Renal cortical epithelial cell (primary cell): ENCODE measurements at places on chromosomes 6 and 20.

DNA sequence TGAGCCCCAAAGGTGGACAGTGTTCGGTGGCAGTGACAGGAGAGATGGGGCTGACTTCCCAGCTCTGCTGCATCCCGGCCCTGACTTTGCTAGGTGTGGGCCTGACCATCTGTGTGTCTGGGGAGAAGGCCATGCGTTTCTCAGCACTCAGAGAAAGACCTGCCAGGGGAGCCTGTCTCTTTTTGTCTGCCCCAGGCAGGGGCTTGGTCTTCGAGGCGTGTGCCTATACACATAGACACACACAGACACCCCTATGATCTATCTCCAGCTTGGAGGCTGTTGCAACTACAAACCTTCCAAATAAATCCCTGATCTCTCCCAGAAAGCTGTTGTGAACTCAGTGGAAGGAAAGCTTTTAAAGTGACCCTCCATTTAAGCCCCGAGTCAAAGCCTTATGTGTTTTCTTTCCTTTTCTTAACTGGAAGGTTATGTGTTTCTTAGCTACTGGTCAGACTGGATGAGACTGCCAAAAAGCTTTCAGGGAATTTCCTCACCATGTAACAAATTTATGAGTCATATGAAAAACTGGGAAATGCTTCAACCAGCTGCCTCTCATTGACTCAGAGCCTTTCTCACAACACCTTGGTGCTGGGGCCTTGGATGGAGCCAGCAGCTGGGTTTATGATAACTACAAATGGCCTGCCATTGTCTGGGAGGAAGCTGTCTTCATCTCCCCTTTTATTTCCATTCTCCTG is 102.6 kb downstream of the CDC5L start:
- peak; percentile 99 for DNase-seq

DNA sequence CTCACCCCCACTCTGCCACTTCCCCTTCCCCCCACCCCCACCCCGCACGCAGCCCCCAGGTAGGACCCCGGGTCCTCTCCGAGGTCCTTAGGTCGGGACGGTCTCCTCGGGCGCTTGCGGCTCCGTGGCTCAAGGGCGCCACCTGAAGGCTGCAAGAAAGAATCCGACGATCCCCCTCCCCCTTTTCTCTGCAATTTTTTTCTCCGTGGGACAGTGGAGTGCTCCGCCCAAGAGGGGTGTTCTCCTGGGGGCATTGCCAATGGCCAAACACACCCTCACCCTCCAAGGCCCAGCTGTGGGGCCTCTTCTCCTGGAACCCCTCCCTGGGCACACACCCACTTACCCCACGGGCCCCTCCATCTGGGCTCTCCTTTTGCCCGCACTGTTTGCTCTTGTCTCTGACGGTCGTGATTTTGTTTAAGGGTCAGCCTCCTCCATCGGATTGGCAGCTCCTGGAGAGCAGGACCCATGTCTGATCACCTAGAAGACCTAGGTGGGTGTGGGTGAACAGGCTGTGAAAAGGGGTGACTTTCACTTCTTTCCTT is 1.1 kb upstream of the TMEM74B start:
- DNase-seq, result peak; percentile 5

DNA sequence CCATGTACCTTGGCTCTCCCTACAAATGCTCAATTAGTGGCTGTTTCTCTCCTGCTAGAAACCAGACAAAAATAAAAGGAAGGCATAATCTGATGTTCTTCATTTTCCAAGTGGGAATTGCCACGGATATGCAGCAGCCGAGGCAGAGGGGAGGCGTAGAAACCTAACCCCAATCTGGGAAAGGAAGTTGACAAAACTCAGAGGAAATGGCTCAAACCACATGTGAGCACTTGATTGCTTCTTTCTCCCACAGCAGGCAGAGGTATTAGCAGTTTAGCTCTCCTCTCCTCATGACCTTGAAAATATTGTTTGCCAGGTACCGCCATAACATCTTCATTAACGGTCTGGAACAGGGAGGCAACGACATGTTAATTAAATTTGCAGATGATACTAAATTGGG is 3.8 kb upstream of the MLN start:
- DNase-seq, result no peak

- DNase-seq, result peak; percentile 31
Measured at GRCh38 chr20:11799281-11799684, 118.4 kb upstream of the BTBD3 start.

- no peak for DNase-seq
Measured at GRCh38 chr6:71083308-71083820, 126.5 kb upstream of the B3GAT2 start.

GRCh38 chr20:42125426-42125825 is 507.2 kb upstream of the CHD6 start:
- no peak for DNase-seq

- DNase-seq, result no peak
Measured at GRCh38 chr20:56698749-56699148, 69.6 kb downstream of the TFAP2C start.

DNA sequence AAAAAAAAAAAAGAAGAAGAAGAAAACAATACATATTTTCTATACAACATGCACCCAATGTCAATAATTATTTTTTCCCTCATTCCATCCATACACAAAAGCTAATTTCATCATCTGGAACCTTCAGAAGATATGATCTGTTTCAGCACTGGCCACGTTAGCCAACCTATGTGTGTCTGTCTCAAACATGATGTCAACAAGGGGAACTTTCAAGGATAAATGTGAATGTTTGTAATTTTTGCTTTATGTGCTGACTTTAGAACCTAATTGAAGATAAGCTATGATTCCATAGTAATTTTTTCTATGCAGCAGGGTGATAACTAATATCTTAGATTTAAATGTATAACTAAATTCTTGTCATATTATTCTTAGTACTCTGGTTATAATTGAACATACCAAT is 37.9 kb downstream of the IPCEF1 start:
- DNase-seq, result no peak

DNA sequence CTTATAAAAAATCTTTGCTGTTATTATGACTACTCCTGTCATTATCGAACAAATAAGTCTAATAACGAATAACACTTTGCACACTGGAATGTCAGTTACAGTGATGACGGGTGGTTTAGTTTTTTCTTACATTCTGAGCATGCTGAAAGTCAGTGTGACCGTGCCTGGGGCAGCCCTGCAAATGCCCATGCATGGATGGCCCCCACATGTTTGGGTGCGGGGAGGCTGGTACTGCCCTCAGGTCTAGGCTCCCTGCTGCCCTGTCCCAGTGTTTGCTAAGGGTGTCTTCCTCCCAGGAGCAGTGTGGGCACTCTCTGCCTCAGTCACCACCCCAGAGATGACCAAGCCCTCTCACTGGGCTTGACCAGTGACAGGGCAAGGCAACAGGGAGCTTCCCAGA is 3.0 kb downstream of the CSTL1 start:
- no peak for DNase-seq

- DNase-seq, result peak; percentile 86
Measured at GRCh38 chr6:4336778-4337442, 201.5 kb upstream of the ECI2 start.

DNA sequence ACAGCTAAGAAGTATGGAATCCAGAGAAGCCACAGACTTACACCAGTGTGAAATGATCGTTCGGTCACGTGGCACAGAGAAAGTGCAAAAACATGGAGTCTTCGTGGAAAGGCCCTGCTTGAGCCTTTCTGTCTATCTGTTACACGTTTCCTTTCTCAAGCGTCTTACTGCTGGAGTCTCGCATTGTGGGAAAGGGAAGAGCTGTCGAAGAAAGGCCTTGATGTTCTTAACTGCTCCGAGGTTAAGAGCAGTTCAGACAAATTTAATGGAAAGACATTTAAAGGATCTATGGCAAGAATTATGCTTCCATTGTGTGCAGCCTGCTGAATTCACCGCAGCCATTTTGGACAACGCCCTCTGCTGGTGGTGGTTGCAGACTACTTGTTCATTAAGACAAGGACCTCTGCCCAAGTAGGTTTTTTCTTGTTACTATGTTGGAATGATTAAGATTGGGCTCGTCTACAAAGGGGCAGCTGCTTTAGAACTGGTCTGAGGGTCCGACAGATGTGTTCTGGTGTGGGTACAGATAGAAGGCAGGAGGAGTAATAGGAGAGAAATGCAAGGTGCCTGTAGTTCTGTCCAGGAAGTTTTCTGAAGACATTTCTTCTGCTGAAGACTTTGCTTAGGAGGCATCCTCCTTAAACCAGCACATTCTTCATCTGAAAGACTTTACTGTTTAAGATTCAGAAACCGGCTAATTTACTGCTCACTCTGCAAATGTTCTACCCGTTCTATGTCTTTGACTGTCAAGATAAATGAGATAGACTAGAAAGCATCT is 24.7 kb upstream of the CCN6 start:
- peak; percentile 49 for DNase-seq

GRCh38 chr20:5689463-5689862 is 60.7 kb upstream of the SHLD1 start:
- DNase-seq, result no peak

DNA sequence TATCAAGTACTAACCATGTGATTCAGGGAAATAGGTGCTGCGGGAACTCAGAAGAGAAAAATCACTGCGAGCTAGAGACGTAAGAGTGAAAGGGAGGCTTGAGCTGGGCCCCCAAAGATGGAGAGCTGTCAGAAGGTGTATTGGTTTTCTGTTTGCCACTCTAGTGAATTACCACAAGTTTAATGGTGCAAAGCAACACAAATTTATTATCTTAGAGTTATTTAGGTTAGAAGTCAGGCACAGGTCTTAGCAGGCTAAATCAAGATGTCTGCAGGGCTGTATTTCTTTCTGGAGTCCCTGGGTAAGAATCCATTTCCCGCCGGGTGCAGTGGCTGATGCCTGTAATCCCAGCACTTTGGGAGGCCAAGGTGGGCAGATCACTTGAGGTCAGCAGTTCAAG is 2.5 kb downstream of the ZSWIM3 start:
- DNase-seq, result no peak

DNA sequence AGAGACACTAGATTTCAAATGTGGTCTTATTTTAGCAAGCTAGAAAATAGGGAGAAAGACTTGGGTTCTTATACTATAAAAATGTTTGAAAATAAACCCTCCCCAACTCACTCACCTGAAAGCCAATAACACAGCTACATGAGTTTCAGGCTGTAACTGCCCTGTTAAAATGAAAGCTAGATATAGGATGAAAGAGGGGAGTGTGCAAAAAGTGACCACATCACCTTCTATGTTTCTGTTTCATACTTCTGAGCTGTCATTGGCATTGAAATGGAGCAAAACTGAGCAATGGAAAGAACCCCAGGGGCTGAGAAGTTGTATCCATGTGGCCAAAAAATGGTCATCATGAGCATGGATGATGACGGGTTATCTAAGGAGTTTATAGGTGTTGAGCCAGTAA is 148.1 kb upstream of the TENT5A start:
- DNase-seq, result no peak

GRCh38 chr6:142027074-142027473 is 105.7 kb upstream of the GJE1 start:
- no peak for DNase-seq

- DNase-seq, result no peak
Measured at GRCh38 chr6:159973406-159973805, 4.5 kb downstream of the IGF2R start.

DNA sequence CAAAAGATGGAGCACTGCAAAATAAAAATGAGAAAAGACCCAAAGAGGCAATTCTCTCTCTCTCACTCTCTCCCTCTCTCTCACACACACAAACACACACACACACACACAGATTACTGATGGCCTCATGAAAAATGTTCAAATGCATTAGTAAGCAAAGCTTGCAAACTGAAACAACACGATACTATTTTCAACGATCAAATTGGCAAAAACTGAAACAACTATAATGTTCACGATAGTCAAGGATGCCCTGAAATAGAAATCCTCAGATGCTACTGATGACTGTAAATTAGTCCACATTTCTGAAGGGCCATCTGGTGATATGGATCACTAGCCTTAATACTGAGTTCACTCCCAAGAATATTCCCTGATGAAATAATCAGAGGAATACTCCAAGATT is 100.8 kb downstream of the TRERF1 start:
- DNase-seq, result no peak

- DNase-seq, result peak; percentile 20
Measured at GRCh38 chr6:162157167-162157870, 570.2 kb downstream of the PRKN start.

- DNase-seq, result peak; percentile 92
Measured at GRCh38 chr6:88626460-88626859, 337.0 kb downstream of the RNGTT start.

DNA sequence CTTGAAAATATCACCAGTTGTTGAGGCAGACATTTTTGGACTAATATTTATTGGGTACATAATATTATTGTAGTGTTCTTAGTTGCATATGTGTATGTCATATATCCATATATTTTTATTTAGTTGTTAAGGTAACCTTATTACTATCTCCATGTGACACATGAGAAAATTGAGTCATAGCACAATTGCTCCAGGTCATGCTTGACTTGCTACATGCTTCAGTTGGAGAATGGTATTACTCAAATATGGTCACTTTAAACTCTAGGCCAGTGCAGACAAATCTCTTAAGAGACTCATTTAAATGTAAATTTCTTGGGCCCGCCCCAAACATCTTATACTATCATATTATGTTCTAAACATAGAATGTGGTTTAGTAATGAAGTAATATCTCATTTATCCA is 246.1 kb downstream of the RIMS1 start:
- DNase-seq, result peak; percentile 85

DNA sequence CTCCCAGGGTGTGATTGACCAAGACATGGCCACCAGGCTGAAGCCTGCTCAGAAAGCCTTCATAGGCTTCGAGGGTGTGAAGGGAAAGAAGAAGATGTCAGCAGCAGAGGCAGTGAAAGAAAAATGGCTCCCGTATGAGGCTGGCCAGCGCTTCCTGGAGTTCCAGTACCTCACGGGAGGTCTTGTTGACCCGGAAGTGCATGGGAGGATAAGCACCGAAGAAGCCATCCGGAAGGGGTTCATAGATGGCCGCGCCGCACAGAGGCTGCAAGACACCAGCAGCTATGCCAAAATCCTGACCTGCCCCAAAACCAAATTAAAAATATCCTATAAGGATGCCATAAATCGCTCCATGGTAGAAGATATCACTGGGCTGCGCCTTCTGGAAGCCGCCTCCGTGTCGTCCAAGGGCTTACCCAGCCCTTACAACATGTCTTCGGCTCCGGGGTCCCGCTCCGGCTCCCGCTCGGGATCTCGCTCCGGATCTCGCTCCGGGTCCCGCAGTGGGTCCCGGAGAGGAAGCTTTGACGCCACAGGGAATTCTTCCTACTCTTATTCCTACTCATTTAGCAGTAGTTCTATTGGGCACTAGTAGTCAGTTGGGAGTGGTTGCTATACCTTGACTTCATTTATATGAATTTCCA is 4.6 kb upstream of the SNRNP48 start:
- DNase-seq, result no peak

- no peak for DNase-seq
Measured at GRCh38 chr20:60008130-60008808, 50.0 kb downstream of the CDH26 start.

DNA sequence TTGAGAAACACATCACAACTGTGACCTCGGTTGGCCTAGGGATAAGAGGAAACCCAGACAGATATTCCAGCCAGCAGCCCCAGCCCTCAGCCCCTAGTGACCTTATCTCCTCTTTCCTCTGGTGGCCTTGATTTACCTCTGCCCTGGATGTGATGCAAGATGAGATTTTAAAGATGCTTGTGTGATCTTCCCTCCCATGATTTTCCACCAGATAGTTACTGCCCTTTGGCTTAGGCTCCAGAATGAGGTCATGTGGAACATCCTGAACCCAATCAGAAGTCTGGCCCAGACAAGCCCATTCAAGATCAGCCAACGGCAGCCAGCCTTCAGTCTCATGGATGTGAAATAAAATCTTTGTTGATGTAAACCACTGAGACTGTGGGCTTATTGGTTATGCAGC is 104.0 kb downstream of the BANF2 start:
- no peak for DNase-seq

- no peak for DNase-seq
Measured at GRCh38 chr6:117619178-117619577, 16.9 kb upstream of the GOPC start.
